Stimulated activated naive B cell treated with anti-CD40 and anti-IgM and Interleukin-4, amounts not matched to agents 10 μg/mL and 1 μg/mL and 100 μg/mL, for 72 hours (primary cell): ENCODE measurements at places on chromosomes 1 and 21.

- no peak for DNase-seq
Measured at GRCh38 chr1:20981915-20982314, 194.8 kb downstream of the EIF4G3 start.

GRCh38 chr1:94025383-94026340, 95.3 kb downstream of the ABCA4 start:
- DNase-seq = no peak

DNA sequence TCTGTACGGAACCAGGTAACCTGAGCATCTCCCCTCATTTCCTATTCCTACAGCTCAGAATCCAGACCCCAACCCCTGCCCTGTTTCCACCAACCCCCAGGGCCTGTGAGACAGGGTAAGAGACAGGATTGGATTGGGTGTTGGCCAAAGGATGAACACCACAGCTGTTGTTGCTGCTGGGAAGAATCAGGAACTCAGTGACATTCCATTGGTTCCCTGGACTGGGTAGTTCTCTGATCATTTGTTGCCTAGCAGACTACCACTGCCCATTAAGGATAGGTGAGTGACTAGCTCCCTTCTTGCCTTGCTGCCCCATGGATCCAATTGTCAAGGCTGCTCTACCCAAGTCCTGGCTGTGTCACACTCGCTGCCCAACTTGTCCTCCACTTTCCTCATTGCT, 10.0 kb downstream of the NCSTN start:
- no peak for DNase-seq

DNA sequence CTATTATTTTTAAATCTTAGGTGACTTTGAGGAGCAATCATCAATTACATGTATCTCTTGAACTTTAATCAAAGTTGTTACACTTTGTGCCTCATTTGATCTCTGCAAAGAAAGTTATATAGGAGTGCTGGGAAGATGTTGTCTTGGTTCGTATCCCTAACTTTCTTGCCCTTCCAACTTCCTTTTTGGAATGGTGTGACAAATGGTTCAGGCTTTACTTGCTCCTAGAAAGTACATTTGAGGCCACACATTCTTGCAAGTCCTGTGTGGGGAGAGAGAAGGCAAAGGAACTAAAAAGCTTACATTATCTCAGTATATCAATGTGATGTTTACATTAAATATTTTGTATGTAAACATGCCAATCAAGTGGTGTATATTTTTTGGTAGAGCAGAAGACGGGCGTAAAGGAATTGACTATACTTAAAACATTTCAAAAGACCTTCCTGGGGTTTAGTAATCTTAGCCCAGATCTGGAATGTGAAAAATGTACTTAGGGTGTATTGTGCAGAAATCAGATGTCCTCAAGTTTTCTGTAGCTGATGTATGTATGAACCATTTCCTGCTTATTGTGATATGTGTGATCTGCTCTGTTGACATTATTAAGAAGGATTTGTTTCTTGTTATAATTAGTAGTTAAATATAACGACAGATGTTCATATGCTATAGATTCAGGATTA, 59.2 kb downstream of the USP25 start:
- DNase-seq = no peak

GRCh38 chr1:203104789-203105390, 19.1 kb upstream of the MYOG start:
- no peak for DNase-seq

- DNase-seq = no peak
Measured at GRCh38 chr1:202210385-202210784, 16.8 kb downstream of the LGR6 start.

GRCh38 chr1:187228790-187229189, 400.0 kb downstream of the PLA2G4A start:
- no peak for DNase-seq

DNA sequence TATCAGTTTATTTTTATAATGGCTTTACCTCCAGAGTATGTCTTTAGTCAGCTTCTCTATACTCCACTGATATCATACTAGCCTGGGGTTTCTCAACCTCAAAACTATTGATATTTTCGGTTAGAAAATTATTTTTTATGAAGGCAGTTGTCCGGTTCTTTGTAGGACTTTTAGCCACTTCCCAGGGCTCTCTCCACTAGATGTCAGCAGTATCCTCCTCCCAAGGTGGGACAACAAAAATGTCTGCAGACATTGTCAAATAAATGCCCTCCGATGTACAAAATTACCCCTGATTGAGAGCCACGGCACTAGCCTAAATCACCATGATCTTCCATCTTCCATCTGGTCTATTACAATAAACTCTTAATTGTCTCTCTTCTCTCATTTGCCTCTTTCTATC, 4.1 kb upstream of the GRIK1 start:
- no peak for DNase-seq
